ENCODE measurements at places on chromosomes 4 and X.

GRCh38 chr4:152079543-152080293 lies 318.9 kb upstream of the GATB start:
- DNase-seq: no peak

DNA sequence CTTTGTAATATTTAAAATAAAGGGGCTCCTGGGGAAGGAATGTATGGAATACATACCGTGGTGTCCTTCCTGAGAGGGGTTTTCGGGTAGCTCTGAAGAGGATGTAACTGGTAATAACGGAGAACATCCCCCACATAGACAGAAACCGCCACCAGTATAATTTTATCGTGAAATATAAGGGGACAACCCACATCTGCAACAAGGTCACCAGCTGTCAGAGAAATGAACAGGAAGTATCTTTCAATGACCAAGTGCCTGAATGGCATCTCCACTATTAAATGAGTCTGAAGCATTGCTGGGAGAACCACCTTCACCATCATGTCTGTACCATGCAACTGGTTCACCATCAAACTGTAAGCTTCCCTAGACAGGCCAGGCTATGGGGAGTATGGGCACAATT lies 31.7 kb downstream of the RNF175 start:
- DNase-seq: no peak

- no peak for DNase-seq
Observed at GRCh38 chrX:144335402-144335801, 451.5 kb downstream of the UBE2NL start.

GRCh38 chr4:102169345-102169744 lies 175.9 kb downstream of the SLC39A8 start:
- no peak for DNase-seq

GRCh38 chr4:13302876-13303275 lies 181.3 kb downstream of the RAB28 start:
- no peak for DNase-seq

DNA sequence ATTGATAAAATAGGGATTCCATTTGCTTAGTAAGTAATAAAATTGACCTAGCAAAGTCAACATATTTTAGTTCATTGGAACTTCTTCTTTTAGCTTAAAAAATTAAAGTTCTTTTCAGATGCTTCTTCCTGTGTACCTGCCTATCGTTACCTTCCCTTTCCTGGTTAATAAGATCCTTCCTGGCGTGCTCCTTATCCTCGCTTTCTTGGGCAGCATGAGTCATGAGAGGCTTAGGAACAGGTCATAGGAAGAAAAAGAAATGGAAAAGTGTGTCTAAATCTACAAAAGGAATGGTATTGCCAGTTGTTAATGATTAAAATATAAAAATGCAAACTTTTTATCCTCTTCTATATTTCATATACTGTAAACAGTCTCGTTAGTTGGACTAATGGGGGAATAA lies 170.3 kb downstream of the DCTD start:
- DNase-seq: no peak

DNA sequence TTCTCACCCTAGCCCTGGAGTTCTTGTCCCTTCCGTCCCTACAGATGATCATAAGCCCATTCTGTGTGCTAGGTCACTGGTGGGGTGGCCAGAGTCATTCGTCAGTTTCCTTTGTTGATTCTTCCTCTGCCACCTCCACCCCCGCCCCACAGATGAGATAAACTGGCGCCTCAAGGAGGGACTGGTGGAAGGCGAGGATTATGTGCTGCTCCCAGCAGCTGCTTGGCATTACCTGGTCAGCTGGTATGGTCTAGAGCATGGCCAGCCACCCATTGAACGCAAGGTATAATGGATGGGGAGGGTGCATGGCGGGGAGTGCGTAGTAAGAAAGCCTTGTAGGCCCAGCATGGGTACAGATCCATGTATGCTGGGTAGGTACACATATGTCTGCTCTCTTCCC lies 6.4 kb downstream of the USP11 start:
- no peak for DNase-seq

DNA sequence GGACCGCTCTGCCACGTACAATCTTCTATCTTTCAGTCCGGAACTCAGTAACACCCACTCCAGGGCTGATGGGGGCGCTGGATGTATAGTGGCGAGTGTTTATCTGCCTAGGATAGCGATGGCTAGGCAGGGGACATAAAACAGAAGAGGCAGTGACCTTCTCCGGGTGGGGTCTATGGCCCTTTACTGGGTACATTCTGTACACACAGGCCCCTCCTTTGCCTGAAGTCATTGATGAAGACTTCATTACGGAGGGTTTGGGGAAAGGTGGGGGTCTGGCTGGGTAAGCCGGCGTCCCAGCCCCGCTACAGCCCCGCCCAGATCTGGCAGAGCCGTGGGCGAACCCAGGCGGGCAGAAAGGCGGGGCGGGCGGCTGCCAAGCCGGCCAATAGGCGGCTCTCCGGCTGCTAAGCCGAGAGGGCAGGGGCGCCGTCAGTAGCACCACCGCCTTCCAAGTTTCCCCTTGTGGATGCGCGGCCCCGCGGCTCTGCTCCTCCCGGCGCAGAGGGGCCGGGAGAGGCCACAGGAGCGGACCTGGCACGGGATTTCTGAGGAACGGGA lies at the start of gene CHST7:
Gene CHST7 (plus strand): TSS at position 435 of the 561 bp plus-strand sequence. CDS start 167 bp downstream, outside the sequence.
- DNase-seq: peak; percentile 33

DNA sequence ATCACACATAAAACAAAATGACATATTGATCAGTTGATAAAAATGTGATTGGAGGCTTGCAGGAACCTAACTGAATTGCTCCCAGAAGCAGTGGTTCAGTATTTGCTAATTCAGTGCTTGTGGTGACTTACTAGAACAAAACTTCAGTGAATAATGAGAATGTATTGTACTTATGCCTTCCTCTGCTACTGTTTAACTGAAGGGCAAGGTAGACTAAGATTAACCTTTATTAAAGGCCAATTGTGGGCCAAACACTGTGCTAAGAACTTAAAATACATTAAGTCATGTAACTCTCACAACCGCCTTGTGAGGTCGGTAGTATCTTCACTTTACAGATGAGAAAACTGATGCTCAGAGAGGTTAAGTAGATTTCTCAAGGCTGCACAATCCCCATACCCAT lies 14.9 kb downstream of the IGFBP7 start:
- DNase-seq: no peak

GRCh38 chr4:184513802-184514120 lies 39.4 kb upstream of the IRF2 start:
- DNase-seq: no peak

- DNase-seq: no peak
Observed at GRCh38 chrX:13506574-13506973, 62.8 kb upstream of the EGFL6 start.

- DNase-seq: no peak
Observed at GRCh38 chrX:42109428-42109827, 186.1 kb upstream of the CASK start.

DNA sequence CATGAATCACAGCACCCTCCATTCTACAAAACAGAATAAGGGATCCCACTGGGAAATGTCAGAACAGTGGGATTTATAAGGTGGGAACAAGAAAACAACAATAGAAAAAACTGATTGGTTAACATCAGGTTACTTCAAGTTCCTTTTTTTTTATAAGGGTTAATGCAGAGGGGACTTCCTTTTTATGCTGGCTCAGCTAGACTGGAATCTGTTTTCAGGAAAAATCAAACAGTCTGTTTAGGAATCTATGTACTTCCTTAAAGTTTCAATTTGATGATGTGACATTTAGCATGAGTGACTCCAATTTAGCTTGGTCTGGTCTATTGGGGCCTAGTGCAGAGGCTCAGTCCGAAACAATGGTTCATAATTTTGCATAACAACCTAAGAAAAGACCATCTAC lies 192.9 kb downstream of the ADGRA3 start:
- no peak for DNase-seq

- no peak for DNase-seq
Observed at GRCh38 chr4:107915220-107915619, 16.1 kb upstream of the CYP2U1 start.

- no peak for DNase-seq
Observed at GRCh38 chrX:12007881-12008280, 130.4 kb upstream of the FRMPD4 start.

DNA sequence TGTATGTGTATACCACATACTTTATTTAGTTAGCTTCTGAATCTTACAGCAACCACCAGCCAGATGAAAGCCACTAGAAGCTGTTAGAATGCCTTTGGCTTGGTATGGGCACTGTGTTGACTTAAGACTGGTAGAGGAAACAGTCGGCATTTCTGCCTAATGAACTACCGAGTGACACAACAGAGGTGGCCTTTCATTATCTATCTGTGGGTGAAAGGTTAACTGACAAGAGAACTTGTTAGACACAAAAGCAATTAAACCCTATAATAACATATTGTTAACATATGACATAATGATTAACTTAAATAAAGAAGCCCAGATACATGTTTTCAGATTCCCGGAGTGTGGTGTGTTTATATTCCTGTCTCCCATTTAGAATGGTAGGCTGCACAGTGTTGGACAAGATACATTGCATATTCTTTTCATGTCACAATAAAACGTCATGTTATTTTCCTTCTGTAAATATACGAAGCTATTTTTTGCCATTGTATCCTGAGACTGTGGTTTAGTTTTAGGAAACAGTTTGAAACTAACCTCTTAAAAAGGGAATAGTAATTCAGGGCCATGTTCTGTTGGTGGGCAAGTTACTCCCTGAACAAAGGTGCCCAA lies 181.5 kb downstream of the SLIT2 start:
- no peak for DNase-seq

DNA sequence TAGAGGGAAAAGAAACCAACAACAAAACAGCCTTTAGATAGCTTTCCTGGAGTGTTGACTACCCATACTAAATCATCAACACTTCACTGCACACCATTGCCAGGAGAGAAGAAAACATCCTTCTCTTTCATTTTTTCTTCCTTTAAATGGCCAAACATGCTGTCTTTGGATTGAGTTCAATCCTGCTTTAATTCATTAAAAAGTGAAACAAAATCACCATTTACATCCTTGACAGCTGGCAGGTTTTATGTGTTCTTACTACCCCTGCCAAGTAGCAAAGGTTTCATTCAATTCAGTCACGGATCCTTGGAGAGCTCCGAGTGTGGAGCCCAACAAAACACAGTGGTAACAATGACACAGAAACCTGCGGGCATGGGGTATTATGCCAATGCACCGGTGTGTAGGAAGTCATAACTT lies 568.3 kb downstream of the ANKRD50 start:
- no peak for DNase-seq

DNA sequence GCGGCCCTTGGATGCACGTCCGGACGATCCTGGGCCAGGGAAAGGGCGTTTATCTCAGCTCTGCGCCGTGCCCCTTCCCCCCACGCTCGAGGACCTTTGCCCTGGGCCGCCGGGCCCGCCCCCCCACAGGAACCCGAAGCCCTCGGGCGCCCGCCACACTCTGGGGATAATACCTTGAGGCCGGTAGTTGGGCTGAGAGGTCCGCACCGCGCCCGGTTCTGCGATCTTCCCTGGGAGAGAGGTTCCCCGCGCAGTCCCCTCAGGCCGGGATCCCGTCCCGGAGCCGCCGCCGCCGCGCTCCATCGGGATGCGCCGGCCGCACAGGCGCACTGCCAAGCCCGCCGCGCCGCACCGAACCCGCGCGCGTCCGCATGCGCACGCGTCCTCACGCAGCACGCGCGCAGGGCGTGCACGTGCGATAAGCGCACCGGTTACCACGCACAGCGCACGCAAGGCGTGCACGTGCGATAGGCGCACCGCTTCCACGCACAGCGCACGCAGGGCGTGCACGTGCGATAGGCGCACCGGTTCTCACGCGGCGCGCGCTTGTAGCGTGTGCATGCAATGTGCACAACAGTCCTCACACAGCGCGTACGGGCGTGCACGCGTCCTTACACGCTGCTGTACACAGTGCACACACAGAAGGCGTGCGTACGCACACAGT lies at the start of gene MAP7D2:
Gene MAP7D2 (minus strand): TSS at position 331 of the 664 bp plus-strand sequence. CDS start 28 bp downstream, at position 303.
- DNase-seq: peak; percentile 15

- DNase-seq: no peak
Observed at GRCh38 chr4:55765070-55765469, 54.5 kb upstream of the EXOC1L start.

- no peak for DNase-seq
Observed at GRCh38 chr4:136755531-136755916, 776.8 kb downstream of the PCDH18 start.

DNA sequence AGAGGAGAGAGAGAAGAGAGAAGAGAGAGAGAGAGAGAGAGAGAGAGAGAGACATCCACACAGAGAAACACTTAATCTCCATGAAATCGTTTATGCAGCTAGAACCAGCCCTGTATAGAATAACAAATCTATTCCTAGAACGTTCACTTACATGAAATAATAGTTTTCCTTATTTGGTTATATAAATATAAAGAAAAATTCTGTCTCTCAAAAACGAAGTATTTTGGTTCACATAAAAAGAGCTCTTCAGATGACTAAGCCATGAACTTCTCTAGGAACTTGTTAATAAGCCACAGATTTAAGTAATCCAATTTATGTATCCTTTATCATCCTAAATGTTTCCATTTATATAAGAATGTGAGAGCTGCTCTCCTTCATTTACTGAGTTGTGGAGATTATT lies 1315.1 kb upstream of the PCDH7 start:
- DNase-seq: no peak

DNA sequence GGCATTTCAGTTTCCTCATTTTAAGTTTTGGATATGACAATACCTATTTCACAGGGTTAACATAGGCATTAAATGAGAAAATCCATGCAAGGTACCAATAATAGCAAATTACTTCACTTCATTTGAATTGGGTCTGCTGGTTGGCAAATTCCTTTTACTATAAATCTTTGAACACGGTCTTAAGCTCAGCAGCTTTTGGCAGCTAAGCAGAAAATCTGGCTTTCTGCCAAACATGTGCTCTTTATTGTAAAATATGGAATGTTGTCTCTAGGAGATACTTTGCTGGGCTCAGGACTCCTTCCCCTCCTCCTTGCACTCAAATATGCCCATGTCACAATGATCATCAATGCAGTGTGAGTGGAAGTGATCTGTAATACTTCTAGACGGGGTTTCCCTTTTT lies 16.8 kb upstream of the DMP1 start:
- no peak for DNase-seq

- DNase-seq: no peak
Observed at GRCh38 chr4:22099896-22100295, 151.3 kb upstream of the KCNIP4 start.

DNA sequence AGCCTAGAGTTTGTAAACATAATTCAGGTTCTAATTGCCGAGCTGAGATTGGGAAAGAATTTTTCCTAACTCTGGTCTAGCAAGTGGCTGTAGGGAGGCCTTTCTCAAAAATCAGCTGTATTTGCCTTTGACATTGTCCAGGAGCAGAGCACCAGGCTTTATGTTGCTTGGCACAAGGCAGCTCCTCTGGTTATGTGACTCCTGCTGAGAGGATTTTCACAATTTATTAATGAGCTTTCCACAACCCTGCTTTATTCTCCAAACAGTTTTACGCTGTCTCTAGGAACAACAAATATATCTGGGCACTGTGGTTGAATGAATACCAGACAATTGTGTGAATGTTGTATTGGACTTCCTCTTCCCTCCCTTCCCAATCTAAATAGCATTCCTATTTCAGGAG lies 14.9 kb downstream of the LSM6 start:
- no peak for DNase-seq
